ENCODE measurements at places on chromosomes 1 and 21.
A peak's percentile ranks its signal among the peaks of the same experiment; 100 is the strongest.

- DNase-seq, result no peak
Measured at GRCh38 chr1:160353223-160353622, 10.0 kb downstream of the NCSTN start.

GRCh38 chr1:184222652-184223052 lies 164.2 kb upstream of the C1orf21 start:
- peak; percentile 8 for DNase-seq

- no peak for DNase-seq
Measured at GRCh38 chr1:239930686-239931262, 160.9 kb upstream of the FMN2 start.

DNA sequence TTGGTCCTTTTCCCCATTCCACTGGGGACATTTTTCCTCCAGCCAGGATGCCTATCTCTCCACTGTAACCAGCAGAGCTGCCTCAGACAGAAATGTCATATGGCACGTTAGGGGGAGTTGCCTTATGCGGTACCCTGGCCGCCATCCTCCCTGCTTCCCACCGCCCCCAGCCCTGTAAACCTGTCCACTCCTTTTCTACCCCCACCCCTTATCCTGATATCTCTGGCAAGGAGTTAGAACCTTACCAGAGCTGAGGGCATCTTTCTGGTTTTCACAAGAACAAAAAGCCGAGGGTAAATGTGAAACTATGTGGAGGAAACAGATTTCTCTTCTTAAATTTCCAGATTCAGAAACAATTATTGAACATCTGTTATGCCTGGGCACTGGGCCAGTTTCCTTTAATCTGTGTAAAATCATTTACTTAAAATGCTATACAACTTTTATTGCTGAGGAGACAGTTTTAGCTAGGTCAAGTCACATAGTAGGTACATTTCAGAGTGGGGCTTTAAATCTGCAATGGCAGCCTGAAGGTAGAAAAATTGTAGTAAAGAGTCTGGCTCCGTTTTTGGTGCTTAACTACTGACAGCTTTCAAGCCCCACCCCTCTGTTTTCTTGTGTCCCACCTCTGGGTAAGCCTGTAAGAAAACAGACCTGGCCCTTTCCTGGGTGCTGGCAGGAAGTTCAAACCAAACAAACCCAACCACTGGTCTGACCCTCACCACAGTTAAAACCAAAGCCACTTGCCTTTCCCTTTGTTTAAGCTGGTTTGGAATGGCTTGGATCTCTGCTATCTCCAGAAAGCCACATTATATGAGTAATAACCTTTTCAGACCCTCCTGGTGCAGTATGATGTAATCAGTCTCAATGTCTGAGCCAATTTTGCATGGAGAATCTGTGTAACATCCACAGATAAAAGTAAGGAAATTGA lies 319.0 kb downstream of the HHAT start:
- no peak for DNase-seq

GRCh38 chr1:210571356-210572284 lies 242.9 kb downstream of the HHAT start:
- no peak for DNase-seq

DNA sequence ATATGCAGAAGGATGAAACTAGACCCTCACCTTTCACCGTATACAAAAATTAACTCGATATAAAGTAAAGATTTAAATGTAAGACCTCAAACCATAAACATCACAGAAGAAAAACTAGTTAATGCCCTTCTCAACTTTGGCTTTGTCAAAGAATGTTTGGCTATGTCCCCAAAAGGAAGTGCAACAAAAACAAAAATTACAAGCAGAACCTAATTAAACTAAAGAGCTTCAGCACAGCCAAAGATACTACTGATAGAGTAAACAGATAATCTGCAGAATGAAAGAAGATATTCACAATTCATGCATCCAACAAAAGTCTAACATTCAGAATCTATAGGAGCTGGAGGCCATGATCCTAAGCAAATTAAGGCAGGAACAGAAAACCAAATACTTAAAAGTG lies 824.6 kb upstream of the NEGR1 start:
- DNase-seq, result no peak

GRCh38 chr1:207259391-207259790 lies 62.1 kb upstream of the CD55 start:
- no peak for DNase-seq

- peak; percentile 97 for DNase-seq
Measured at GRCh38 chr1:225777583-225778336, at the start of gene SRP9. Gene SRP9 (plus strand): TSS chr1:225777826. CDS start chr1:225777941, 115 bp downstream.

DNA sequence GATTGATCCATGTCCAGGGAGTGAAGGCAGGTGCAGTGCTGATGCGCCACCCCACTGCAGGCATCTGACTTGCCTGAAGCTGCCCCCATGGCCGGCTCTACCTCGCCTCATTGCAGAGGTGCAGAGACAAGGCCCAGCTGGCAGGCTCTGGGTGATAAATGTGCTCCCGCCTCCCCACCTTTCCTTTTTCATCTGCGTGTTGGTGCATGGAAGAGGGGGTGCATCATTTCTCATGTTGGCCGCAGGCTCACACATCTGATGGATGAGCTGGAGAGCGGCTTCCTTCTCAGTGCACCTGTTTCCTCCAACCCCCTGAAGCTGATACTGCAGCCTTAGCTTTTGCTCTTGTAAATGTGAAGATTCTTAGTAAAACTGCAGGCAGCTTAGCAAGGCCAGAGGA lies 306.0 kb upstream of the KAZN start:
- no peak for DNase-seq

- DNase-seq, result no peak
Measured at GRCh38 chr1:204145033-204145504, 6.8 kb downstream of the ETNK2 start.

DNA sequence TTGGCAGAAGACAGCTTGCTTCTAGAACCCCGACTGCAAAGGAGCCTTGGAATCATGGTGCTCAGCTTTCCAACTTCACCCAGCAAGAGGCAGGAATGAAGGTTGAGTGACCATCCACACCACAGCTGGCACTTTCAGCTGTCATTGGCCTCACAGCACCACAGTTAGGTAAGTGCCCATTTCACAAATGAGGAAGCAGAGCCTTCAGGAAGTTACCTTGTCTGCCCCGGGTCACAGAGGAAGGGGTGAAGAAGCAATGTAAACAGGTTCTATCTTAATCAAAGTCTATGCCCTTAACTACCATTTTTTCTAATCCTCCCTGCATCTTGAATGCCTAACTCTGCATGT lies 156.0 kb downstream of the GLUL start:
- DNase-seq, result no peak

DNA sequence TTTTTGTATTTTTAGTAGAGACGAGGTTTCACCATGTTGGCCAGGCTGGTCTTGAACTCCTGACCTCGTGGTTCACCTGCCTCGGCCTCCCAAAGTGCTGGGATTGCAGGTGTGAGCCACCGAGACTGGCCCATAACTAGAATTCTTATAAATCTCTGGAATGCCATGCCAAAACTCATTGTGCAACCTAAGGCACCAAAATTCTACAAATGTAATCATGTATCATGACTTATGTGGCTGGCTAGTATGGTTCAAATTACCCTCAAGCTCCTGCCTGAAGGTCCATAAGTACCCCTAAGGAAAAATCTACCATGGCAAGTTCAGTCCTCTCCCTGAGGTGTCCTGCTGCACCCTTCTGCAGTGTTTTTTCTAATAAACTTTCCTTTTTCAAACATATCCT lies 63.8 kb upstream of the CSF1 start:
- no peak for DNase-seq

DNA sequence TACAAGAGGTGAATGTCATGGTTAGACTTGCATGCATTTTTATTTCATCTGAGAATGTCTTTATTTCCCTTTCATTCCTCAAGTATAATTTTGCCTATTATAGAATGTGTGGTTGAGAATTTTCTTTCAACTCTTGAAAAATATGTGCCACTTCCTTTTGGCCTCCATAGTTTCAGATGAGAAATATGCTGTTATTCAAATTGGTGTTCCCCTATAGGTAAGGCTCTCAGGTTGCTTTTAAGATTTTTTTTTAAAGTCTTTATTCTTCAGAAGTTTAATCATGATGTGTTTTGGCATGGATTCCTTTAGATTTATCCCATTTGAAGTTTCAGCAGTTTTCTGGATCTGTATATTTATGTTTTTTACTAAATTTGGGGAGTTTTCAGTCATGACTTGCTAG lies 2.1 kb downstream of the MROH7 start:
- DNase-seq, result no peak

DNA sequence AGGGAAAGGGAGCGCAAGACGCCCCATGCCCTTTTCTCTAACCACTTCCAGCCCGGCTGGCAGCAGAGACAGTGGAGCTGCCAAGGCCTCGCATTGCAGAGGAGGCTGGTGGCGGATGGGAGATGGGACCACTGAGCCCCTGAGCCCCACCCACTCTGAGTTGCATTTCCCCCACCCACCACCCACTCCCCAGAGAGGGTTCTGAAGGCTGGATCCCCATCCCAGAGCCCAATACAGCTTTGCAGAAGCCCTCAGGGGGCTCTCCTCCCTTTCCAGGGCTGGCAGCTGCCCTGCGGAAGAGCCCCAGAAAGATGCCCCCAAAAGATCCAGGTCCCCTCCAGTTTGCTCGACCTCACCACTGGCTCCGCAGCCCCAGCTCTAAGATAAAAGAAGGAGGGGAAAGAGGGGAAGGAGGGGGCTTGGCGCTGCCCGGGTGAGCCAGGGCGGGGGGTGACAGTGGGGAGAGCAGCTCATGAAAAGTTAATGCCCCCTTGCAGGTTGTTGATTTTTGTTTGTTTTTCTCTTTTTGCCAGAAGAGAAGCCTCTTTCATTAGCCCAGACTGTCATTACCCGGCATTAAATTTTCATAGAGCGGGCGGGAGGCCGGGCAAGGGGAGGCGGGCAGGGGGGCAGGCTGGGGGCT lies 38.4 kb upstream of the CASZ1 start:
- no peak for DNase-seq

GRCh38 chr1:100834777-100835660 lies 59.6 kb downstream of the EXTL2 start:
- no peak for DNase-seq

DNA sequence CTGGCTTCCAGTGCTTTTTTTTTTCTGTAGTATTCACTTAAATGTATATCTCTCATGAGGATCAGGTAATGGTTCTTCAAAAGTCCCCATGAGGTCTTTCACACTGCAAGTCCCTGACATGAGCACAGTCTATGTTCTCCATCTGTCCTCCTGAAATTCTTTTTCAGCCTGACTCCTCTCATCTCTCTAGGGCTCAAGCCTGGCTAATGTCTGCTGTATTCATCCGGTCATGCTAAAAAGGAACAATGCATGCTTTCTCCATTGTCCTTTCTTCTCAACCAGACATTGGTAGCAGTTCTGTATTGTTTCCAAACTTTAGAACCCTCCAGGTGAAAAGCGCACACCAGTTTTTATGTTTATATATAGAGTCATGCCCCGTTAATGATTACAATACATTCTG lies 368.3 kb upstream of the OLFM3 start:
- DNase-seq, result no peak

GRCh38 chr1:71200503-71200902 lies 119.7 kb upstream of the ZRANB2 start:
- DNase-seq, result no peak

GRCh38 chr1:181142096-181142958 lies 53.8 kb downstream of the IER5 start:
- peak; percentile 78 for DNase-seq

- peak; percentile 23 for DNase-seq
Measured at GRCh38 chr1:223716302-223716862, 4.0 kb downstream of the CAPN2 start.

DNA sequence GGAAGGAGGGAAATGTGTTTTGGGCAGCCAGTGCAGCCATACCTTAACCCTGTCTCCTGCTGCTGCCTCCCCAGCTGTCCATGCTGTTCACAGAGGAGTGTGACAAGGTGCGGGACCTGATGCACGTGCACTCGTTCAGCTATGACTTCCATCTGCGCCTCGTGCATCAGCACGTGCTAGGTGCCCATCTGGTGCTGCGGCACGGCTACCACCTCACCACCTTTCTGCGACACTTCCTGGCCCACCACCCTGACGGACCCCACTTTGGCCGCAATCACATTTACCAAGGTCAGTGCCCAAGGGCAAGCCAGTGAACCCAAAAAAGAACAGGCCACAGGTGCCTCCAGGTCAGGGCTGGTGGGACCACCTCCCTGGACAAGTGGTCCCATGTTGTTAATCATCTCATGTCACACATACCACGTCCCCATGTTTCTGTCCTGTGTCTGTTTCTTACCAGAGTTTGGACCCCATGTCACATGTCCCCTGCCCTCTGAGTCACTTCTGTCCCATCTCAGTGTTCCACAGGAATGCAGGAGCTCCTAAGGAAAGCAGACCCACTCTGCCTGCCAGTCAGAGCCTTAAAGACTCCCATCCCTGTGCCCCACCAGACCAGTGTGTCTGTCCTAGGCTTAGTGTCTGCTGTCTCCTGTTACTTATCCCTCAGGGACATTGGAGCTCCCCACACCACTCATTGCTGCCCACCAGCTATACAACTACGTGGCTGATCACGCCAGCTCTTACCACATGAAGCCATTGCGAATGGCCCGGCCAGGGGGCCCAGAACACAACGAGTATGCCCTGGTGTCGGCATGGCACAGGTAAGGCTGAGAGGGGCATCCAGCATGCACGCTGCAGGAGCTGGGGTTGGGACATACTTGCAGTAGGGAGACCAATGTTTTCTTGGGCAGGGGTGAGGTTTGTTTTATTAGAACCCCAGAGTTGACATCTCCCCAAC lies 6.6 kb downstream of the HYI start:
- no peak for DNase-seq

DNA sequence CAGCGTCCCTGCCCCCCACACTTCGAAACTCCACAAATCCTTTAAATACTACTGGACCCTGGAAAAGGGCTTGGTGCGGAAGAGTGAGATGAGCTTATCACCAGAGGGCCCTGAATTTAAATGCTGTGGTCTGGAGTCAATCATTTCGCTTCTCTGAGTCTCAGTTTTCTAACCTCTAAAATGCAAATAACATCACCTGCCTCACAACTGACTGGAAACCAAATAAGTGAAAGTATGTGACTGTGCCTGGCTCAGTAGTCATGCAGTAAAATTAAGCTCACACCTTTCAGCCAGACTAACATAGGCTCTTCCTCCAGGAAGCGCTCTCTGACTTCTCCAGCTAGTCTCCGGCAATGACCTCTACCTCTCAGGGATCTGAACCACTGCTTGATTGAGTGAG lies 4.2 kb downstream of the GJA4 start:
- DNase-seq, result no peak

DNA sequence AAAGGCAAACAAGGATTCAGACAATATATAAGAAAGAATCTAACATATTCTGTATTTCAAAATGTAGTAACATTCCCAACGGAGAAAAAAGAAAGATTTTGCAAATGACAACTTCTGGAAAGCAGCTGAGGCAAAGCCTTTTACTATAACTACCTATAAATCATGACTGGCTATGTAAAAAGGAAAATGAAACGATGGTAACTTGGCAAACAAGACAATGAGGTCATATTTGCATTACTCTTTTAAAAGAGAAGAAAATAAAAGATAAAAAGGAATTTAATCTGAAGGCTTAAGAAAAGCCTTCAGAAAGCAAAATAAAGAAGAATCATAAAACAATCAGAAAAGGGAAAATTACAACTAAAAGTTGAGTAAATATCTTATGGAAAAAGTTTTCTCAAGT lies 25.1 kb upstream of the ASPM start:
- no peak for DNase-seq
